ENCODE measurements at places on chromosomes 3 and 15.

DNA sequence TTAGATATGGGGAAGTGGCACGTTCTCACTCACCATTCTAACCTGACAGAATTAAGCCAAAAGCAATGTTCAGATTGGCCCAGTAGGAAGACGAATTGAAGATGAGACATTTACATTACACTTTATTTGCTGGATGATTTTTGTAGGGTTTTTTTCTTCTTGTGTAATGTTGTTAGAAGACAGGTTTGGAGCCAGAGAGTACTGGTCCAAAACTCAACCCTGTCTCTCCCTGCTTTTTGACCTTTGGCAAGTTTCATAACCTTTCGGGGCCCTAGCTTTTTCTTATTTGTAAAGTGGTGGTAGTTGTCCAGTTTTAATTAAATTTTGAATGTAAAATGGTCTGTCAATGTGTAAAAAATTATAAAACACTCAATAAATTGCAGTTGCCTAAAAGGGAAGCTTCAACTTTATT lies 29.5 kb downstream of the PDE8A start:
- DNase-seq, result no peak

- DNase-seq, result peak; percentile 32
Observed at GRCh38 chr3:170640737-170641171, 54.9 kb upstream of the SLC7A14 start.

DNA sequence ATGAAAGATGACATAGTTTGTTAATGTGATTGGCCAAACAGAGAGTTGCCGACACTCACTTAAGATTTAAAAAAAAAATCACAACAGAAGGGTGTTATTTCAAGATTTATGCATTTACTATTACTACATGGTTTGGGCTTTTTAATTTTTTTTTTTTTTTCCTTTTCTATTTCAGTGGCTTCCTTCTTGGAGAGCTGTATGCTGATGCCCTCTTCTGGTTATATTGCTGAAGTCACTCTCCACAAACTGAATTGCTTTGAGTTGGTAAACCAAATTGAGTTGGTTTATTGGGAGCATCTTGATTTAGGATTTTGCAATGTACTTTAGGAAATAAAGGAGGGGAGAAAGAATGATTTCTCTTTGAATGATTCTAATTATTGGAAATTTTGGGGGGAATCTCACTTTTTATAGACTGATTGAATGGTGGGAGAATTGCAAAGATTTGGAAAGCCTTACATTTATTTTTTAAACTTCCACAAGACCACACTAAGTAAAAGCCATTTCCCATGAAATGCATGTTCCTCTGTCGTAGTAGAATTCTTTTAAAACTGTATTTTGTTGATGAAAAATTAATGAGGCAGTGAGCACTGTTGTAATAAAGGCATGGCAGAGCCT lies 186.6 kb upstream of the FEZF2 start:
- peak; percentile 43 for DNase-seq

DNA sequence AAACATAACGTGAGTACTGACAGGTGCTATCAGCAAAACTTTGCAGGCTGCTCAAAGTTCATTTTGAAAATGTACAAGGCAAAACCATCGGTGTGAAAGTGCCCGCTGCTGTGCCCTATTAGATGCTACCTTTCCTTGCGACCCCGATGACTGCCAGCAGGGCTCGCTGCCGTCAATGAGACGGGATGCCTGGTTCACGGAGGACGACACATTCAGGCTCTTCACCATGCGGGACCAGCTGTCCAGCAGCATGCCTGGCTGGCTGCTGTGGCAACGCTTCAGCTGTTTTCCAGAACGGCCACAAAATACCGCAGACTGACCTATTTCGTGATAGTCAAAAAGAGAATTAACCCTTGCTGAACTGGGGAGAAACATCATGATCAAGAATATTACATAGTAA lies 92.7 kb upstream of the OCA2 start:
- DNase-seq, result peak; percentile 93

DNA sequence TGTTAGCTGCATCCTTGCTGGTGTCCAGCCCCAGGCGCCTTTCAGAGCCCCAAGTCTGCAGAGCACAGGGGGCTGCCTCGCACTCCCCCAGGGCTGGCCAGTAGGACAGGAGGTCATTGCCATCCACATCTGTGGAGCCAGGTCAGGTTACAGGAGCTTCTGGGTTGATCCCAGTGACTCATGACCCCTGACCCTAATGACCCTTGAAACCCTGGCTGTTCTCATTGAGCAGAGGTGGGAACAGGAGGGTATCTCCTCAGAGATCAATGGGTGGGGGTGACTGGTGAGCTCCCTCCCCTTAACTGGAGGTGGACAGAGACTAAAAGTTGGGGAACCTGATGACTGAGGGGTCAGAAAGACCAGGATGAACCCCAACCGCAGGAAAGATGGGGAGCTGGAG lies 6.1 kb upstream of the SLC26A6 start:
- no peak for DNase-seq

- peak; percentile 81 for DNase-seq
Observed at GRCh38 chr3:48851407-48851806, 3.7 kb upstream of the PRKAR2A start.

- DNase-seq, result no peak
Observed at GRCh38 chr3:136678981-136679380, 73.2 kb downstream of the STAG1 start.

- no peak for DNase-seq
Observed at GRCh38 chr3:98323425-98323824, 30.2 kb upstream of the OR5K4 start.

GRCh38 chr15:55894399-55894965 lies 98.9 kb downstream of the NEDD4 start:
- no peak for DNase-seq

GRCh38 chr3:110324171-110324705 lies 747.4 kb upstream of the NECTIN3 start:
- no peak for DNase-seq

Data from eye (tissue), 1 donor.